ENCODE measurements at places on chromosomes 6 and 20.

- no peak for DNase-seq
These were observed 2.9 kb upstream of the SSTR4 start for GRCh38 chr20:23032056-23032749.

DNA sequence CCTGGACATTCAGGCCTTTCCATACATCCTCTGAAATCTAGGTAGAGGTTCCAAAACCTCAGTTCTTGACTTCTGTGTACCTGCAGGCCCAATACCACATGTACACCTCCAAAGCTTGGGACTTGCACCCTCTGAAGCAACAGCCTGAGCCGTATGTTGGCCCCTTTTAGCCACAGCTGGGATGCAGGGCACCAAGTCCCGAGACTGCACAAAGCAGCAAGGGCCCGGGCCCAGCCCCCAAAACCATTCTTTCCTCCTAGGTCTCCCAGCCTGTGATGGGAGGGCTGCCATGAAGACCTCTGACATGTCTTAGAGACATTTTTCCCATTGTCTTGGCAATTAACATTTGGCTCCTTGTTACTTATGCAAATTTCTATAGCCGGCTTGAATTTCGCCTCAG, 107.4 kb upstream of the FRMD1 start:
- no peak for DNase-seq

GRCh38 chr6:151624900-151625536, 131.2 kb downstream of the CCDC170 start:
- DNase-seq: no peak

GRCh38 chr20:36754656-36755222, 8.8 kb upstream of the NDRG3 start:
- peak; percentile 48 for DNase-seq

- DNase-seq: no peak
These were observed 38.9 kb downstream of the SIRPA start for GRCh38 chr20:1934156-1934555.

- no peak for DNase-seq
These were observed 62.9 kb downstream of the SUN5 start for GRCh38 chr20:32941155-32941885.

DNA sequence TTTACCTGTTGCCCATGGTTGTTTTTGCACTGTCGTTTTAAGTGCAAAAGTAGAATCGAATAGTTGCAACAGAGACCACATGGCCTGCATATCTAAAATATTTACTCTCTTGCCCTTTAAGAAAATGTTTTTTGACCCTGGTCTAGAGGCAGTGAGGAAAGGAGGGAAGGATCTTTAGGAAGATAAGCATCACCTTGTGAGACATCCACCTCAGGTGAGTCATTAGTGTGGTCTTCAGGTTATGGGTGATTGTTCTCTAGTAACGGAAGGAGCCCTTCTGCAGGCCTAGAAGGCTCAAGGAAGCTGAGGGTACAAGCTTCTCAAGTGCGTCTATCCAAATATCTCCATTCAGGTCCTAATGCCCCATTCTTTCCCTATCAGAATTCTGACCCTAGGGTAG, 6.6 kb upstream of the RAB44 start:
- no peak for DNase-seq

DNA sequence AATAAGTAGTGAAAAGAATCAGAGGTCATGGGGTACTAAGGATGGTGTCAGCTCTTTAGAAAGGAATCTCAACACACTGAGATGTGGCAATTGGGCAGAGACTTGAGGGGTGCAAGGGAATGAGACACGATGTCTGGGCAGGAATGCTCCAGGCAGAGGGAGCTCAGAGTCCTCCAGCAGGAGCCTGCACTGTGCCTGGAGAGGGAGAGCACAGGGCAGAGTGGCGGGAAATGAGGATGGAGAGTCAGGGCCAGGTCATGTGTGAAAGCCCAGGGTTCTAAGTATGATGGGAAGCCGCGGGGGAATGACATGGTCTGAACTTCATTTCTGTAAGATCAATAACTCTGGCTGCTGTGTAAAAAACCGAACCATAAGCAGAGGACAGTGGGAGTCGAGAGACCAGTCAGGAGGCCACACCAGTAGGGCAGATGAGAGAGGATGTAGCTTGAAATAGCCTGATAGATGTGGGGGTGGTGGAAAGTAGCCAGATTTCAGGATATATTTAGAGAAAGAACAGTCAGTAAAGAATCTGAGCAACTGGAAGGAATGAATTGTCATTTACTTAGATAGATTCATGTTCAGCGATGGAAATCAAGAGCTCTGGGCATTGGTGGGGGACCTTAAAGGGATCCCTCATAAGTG, 133.4 kb upstream of the DTNBP1 start:
- no peak for DNase-seq

- DNase-seq: no peak
These were observed 34.5 kb upstream of the MRGBP start for GRCh38 chr20:62761759-62762131.

GRCh38 chr6:119350952-119351372, 1.4 kb upstream of the MAN1A1 start:
- DNase-seq: no peak

- no peak for DNase-seq
These were observed 21.7 kb upstream of the IL17A start for GRCh38 chr6:52164319-52165094.

DNA sequence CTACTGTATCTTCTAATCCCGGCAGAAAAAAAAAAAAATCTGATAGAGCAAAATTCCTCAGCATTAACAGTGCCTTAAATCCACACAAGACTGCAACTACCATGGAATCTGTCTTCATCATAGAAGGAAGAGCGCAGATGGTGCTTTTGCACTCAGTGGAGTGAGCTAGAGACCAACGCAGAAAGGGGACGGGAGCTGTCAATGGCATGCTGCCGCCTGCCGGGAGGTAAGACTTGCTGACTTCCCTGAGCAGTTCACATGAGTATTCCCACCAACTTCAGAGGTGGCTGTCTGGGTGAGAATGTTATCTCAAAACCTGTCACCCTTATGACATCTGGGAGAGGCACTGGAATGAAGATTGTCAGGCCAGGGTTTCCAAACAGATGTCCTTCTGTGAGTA, 35.6 kb downstream of the DZANK1 start:
- DNase-seq: no peak

- no peak for DNase-seq
These were observed 758.3 kb downstream of the KIF16B start for GRCh38 chr20:15814911-15815310.

DNA sequence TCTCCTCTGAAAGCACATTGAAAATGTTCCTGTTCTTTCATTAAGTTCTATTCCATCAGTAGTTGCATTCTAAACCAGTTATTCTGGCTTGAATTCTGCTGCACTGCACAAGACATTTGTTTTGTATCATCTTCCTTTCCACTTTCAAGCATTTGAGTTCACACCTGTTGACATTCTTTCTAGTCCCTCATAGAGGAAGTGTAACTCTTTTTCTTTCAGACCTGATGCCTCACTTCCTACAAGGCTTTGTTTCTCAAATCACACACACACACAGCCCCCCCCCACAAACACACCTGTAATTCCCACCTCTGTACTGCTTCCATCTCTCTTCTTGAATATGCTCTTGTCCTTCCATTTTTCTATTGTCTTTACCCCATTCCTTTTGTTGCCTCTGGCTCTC, 50.9 kb downstream of the CCN2 start:
- DNase-seq: no peak

DNA sequence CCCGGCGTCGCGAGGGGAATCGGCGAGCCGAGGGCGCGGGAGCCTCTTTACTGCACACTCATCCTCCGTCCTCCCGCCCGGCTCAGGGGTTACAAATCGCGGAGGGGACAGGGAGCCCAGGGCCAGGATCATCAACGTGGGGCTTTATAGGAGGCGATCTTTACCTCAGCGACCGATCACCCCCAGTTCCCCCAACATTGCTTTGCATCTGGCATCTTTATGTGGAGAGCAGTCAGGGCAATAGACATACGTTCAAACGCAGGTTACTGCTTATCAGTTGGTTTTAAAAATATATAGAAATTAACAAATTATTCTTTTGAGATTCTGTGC, 634 bp downstream of the HSF2 start:
- no peak for DNase-seq

DNA sequence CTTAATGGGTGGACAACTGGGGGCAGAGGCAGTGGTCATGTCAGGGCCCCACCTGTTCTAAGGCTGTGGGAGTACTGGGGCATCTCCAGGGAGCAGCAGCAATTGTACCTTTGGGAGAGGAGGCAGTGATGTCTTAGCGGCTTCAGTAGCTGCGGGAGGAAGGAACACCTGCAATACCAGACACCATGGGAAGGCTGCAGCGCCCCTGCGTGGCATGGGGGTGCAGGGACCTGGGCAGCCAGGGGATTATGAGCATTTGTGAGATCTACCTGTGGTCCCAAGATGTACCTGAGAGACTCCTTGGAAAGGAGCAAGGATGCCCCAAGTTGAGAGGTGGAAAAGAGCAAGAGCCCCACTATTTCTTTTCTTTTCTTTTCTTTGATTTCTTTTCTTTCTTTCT, 112.1 kb upstream of the GPR6 start:
- no peak for DNase-seq

DNA sequence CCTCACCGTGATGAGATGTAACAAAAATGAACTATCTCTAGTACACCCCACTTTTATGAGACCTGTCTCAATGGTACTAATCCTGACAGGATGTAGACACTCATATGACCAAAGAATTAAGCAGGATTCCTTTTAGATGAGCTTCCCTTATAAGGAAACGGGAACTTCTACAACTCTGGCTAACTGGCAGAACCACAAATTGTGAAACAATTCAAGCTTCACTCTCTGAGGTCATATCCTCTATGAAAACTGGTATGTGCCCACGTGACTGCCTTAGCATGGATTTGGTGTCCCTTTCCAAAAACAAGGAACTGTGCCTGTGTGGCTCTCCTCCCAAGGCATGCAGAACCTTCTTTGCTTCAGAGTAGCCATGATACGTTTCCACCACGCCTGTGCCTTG, 14.1 kb upstream of the CPNE5 start:
- DNase-seq: peak; percentile 51

DNA sequence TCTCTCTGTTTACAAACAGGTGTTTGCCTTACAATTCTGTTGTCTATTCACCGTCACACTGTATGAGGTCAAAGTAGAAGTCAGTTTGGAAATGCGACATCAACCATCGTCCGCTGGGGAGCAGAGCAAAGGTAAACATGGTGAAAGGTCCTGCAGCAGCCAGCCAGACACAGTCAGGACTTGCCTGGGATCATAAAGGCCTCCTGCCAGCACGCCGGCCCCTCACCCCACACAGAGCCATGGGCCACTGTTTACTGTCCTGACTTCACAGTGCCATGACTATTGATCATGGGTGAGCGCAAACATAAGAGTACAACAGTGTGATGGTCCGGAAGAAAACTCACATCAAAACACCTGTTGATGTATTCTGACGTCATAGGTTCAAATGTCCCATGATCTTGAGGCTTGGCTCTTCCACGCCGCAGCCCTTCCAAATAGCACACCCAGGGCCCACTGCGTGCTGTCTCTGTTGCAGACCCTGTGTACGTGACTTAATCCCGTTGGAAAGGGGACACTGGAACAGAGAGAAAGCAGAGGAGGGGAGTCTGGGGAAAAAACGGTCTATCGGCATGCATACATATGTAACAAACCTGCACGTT, 16.9 kb upstream of the PPP1R3G start:
- no peak for DNase-seq

DNA sequence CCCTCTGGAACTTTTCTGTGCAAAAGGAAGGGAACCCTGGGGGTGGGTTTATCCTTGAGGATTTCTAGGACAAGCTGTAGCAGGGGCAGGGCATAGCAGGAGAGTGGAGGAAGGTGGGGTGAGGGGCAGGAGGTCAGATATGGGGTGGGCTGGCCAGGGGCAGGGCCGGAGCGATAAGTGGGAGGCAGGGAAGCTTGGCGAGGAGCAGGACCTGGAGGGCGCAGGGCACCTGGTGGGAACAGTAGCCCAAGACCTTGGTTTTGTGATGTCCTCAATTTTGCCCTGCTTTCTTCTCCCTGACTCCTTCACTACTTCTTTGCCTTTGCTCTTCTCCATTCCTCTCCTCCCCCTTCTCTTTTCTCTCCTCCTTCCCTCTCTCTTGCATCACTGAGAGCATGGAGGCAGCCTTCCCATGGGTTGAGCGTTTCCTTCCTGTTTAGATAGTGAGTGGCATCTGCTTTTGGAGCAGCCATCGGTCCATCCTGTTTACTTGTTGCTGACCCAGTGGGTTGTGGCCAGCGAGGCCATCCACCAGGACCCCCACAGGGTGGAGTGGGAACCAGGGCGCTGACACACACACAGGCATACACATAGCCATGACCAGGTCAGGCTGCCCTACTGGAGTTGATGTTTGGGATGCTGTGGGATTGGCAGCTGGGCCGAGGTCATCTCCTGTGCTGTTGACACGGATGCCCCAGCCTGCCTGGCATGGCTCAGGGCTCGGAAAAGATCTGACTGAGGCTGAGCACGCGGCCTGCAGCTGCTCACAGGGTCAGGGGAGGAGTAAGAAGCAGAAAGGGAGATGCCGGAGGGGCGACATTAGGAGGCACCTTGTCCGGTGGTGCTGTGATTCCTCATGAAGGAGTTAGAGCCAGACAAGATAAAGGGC, 121.0 kb upstream of the RNF24 start:
- no peak for DNase-seq

DNA sequence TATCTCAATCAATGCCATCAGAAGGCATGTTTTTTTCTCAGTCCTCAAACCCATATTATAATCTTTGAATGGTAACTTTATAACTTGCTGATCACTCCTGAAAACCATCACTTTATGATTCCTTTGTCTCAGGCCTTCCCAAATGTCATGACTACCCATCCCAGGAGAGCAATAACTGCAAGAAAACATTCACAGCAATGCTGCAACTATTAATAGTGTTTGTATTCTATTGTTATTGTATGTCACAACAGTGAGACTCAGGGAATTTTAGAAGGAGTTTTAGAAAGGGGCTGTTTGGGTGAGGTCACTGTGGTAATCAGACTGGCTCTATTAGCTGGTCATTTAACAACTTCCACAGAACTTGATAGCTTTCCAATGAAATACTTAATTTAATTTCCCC, 301.4 kb upstream of the TBX18 start:
- no peak for DNase-seq

GRCh38 chr6:40956936-40957335, 82.1 kb downstream of the UNC5CL start:
- DNase-seq: no peak

GRCh38 chr6:140806431-140806830, 1326.3 kb upstream of the GJE1 start:
- DNase-seq: no peak

DNA sequence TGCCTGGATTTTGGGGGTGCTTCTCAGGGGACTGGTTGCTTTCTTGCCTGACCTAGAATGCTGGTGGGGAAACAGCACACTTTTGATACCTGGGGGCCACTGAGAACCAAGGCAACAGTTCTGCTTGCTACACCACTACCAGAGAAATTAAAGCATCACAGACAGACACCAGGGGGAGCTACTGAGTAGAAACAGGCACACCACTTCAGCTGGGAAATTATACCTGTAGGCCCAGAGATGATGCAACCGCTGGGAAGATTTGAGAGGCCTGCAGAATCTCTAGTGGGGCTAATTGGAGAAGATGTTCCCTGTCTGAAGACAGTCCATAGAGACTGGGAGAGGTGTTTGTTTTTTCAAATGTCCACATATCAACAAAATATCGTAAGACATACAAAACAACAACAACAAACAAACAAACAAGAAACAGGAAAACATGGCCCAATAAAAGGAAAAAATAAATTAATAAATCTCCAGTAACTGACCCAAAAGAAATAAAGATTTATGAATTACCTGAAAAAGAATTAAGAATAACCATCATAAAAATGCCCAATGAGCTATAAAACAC, 129.4 kb upstream of the RIN2 start:
- peak; percentile 41 for DNase-seq

GRCh38 chr6:25623879-25624278, 28.1 kb upstream of the SCGN start:
- no peak for DNase-seq
